ENCODE measurements at places on chromosomes 1 and 21. TPM values are rescaled to one million over a fixed set of nuclear protein-coding genes. Genes with fewer than 3 reads are reported as not detected.
A peak's percentile ranks its signal among the peaks of the same experiment; 100 is the strongest.

DNA sequence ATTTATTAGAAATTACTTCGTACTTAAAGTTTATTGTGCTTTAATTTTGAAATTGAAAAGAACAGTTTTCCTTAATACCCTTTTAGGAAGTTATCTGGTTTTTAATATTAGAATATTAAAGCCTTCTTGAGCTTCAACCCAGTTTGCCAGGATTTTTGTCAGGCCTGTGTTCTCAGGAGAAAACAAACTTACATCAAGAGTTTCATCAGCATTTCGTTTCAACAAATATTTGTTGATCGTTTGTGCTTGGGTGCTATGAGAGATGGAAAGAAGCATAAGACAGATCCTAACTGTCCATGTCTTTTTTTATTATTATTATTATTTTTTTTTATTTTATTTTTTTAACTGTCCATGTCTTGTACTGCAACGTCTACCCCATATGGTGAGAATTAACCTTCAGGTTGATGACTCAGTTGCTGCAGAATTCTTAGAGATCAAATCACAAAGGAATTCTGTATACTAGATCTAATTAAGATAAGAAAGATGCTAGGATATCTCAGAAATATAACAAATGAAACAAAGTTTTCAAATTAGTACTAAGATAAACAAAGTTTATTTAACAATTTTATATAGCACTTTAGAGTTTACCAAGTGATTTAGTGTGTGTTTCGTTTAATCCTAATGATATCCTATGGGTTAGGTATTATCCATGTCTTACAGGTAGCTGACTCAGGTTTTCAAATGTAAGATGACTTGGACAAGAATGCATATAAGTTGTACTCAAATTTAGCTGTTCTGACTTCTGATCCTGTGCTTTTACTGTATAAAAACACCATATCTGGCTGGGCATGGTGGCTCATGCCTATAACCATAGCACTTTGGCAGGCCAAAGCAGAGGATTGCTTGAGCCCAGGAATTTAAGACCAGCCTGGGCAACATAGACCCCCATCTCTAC is 14.3 kb downstream of the FBXO28 start:
- no peak for DNase-seq

DNA sequence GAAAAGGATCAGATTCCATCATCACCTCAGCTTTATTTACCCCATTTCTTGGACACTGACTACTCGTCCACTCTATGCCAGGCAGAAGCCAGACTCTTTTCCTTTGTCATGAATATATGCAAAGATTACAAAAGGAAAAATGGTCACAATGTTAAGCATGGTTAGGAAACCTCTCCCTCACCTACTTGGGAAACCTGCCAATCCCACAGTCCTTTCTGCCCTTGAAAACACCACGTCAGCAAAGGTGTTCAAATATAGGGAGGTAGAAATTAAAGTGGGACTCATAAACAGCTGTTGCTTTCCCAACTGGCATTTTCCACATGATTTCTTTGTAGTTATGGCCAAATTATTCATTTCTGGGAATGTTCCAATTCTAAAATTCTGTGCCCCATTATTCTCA is 16.2 kb upstream of the ATP13A2 start:
- no peak for DNase-seq

DNA sequence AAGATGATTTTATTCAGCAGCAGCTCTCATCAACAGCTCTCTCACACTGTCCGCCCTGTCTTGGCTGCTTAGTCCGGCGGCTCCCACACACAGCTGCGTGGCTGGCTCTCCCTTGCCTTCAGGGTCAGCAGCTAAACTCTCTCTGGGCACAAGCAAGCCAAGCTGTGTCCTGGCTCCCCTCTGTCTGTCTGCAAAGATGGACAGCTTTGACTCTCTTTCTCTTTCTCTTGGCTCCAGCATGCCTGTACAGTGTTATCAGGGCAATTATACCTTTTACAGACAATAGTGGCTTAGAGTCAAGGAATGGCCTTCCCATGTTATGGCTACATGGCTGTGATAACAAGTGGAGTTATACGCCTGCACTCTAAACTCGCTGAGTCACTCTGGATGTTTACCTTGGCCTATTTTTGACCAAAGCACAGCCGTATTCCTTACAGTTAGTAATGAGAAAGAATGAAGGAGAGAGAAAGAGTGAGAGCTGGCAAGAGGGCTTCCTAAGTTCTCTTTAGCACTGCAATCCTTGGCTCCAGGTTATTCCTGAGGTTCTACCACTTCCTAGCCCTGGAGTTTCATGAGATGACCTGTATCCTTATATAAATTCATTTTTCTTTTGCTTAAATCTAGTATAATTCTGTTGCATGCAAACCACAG is 59.9 kb upstream of the ZSWIM5 start:
- DNase-seq = no peak

GRCh38 chr1:221161571-221162041 is 282.4 kb downstream of the HLX start:
- DNase-seq = no peak

DNA sequence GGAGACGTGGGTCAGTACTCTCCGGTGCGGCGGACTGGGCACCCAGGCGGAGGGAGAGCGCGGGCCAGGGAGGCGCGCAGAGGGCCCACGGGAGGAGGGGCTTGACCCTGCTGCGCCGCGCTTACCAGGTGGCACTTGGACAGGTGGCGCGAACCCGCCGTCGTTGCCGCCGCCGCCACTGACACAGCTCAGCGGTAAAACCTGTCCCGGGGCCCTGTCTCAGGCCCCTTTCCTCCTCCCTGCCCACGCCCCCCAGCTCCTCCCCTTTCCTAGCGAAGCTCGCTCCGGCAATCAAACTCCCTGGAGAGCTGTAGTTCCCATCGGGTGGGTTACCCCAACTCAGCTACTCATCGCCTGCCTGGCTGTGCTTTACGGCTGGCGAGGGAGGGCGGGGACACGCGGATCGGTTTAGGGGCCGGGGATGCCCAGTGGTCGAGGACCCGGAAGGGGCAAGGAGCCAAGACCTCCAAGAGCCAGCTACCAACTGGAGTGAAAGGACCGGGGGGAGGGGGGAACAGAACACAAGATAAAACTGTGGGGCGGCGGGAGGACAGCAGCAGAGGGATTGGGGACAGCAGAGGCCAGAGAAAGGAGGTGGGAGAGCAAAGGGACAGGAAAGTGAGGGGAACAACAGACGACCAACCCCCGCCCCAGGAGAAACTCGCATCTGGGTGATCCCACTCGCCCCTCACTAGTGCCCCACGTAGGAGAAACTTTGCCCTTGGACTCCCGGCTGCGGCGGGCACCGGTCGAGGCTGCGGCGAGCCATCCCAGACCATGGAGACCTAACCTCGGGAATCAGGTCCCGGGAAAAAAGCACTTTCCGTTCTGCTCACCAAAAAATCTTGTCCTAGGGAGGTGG is 2.9 kb downstream of the GFI1 start:
- peak; percentile 74 for DNase-seq

DNA sequence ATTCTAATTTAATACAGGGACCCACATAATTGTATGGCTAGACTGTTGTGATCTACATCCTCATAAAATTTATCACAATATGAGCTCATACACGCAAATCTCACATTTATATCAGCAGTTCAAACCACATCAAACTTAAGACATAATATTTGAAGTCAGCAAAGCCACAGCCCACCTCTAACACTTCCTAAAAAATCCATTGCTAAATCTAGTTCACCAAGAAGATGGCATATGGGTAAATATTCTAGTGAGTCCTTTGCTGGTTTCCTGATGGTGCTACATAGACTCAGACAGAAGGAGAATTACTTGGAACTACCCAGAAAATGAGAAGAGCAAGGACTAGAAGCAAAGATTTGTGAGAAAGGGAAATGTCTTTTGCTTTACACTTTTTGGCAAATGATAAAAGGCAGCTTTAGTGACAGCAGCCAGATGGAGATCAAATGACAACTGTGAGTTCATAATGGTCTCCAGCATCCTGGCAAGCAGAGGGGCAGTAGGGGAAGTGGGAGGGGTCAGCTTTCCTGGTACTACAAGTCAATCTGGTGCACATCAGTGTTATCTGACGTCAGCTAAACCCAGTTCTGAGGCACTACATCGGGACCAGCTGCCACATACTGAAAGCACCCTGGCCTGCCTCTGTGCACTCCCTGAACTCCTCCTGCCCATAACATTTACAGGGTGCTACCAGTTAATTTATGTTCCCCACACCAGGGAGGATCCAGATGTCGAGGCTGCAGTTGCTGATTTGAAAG is 10.6 kb upstream of the GADD45A start:
- DNase-seq = peak; percentile 56

- DNase-seq = no peak
These were observed 157.2 kb downstream of the S1PR1 start for GRCh38 chr1:101394041-101394440.

DNA sequence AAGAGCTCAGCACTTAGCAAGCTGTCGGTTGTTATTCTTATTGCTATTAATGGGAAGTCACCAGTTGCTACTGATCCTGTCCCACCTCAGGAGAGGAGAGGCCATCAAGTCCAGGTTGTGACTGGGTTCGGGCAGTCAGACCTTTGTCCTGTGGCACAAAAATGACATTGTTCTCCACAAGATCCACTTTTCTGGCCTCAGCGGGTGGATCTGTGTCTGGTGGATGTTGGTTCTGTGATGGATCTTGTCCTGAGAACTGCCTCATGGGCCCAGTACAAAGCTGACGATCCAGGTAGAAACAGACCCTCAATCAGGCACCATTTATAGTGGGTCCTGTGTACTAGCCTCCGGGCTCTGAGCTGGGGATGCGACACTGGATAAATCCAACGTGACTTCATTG is 26.9 kb downstream of the TRIM67 start:
- DNase-seq = no peak

GRCh38 chr1:26119892-26120608 is 8.4 kb downstream of the PDIK1L start:
- no peak for DNase-seq

DNA sequence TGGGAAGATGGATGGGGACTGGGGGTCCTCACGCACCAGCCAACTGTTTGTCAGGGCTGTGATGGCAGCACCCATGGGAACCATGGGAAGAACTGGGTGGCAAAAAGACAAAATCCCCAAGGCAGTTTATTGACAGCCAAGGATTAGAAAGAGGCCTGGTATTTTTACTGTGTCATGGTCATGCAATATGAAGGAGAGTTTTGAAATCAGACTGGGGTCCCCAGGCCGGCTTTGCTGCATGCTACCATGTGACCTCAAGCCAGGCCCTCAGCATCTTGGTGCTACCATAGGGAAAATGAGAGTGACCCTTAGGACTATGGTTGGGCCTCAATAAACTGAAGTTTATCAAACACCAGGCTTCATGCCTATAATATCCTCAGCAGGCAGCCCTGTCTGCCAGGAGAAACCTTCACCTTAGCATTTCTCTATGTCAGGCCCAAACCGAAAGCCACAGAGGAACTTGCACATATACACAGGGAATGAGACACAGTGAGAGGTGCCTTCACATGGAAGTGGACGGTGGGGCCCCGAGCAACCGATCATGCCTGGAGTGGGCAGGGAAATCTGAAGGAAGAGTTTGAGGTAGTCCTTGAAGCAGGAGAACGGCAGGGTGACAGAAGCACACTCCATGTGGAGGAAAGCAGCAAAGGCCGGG is 203.2 kb downstream of the HIVEP3 start:
- no peak for DNase-seq

The OSCP1 gene
- total RNA-seq = 1.4 TPM

The DNAH14 gene
- total RNA-seq = 5.6 TPM

The CCDC185 gene
- total RNA-seq = not detected

Measured in activated T-cell treated with anti-CD3 and anti-CD28 coated beads, Interleukin-2, amount 50 U/mL, for 72 hours (primary cell).